Upper lobe of left lung (tissue), 6 donors: ENCODE measurements at places on chromosomes 4 and X. TPM values are rescaled to one million over a fixed set of nuclear protein-coding genes. Genes with fewer than 3 reads are reported as not detected.

DNA sequence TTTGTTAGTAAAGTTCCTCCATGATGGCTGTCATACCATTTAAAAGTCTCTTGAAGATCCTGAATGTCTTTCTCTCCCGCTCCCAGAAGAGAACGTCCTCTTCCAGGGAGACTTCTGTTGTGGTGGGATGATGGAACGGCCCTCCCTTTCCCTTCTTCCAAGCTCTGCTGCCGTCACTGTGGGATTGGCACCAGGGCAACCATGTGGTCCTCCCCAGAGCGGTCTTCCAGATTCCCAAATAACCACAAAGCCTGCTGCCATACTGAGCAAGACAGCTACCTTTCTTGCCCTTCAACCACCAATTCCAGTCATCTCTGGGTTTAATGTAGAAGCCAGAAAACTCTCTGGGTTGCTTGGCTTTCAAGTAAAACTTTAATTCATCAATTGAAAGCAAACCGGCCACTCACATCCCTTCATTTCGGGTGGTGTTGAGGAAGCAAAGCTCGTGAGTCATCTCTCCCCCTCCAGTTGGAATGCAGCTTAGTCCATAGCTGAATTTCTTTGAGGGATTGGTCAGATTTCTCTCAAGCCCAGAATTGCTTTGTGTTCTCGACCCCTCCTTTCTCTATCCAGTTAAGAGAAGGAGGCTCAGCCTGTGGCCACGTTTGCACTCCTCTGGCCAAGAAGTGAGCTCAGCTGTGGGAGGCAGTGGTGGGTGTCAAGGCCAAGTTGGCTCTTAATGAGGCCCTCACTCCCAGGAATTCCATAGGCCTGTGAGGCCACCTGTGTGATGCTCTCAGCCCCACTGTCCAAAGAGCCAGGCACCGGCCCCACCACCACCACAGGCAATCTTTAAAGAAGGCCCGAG, 36.9 kb downstream of the FHDC1 start:
- no peak for DNase-seq

BMX gene
- total RNA-seq: 3.2 TPM

GRCh38 chr4:152480326-152480725, 55.6 kb downstream of the FBXW7 start:
- DNase-seq: no peak

GRCh38 chr4:89640620-89641366, 196.2 kb downstream of the SNCA start:
- no peak for DNase-seq

GRCh38 chrX:144253356-144253755, 369.5 kb downstream of the UBE2NL start:
- no peak for DNase-seq

DNA sequence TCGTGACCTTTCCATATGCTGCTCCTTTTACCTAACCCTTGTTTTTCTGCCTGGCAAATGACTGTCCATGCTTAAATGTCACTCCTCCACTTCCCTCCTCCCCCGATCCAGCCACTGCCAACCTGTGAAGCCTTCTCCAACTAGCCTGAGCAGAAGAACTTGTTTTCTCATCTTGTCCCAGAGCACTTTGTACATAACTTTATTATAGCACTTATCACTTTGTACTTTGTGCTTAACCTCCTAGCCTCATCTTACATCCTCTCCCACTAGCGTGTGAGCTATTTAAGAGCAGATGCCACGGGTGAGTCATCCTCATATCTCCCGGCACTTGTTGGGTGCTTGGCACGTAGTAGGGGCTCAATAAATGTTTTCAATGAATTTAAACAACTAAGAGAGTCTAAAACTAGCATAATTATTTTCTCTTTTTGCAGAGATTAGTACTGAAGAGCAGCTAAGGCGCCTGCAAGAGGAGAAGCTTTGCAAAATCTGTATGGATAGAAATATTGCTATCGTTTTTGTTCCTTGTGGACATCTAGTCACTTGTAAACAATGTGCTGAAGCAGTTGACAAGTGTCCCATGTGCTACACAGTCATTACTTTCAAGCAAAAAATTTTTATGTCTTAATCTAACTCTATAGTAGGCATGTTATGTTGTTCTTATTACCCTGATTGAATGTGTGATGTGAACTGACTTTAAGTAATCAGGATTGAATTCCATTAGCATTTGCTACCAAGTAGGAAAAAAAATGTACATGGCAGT, 46.9 kb downstream of the XIAP start:
- no peak for DNase-seq

DDX60 gene
- 21.6 TPM for total RNA-seq

- no peak for DNase-seq
Observed at GRCh38 chr4:87490664-87491369, 38.4 kb downstream of the SPARCL1 start.

DNA sequence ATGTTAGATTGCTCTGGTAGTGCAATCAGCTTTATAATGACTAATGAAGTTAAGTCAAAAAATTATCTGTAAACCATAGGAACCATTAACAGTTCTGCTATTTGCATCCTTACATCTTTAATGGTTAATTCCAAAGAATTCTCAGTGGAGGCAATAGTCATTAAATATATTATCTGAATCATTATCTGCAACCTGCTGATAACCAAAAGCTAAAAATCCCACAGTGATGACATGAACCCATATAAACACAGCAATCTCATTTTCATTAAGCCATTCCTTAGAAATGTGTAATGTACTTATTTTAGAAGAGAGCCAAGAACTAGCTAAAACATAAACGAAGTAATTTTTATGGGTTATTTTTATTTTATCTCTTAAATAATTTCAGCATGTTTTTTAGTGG, 60.2 kb downstream of the MAGEB16 start:
- no peak for DNase-seq

- no peak for DNase-seq
Observed at GRCh38 chr4:174190832-174191500, 92.5 kb downstream of the FBXO8 start.

GRCh38 chrX:100658941-100659381, 15.0 kb downstream of the SRPX2 start:
- no peak for DNase-seq

DNA sequence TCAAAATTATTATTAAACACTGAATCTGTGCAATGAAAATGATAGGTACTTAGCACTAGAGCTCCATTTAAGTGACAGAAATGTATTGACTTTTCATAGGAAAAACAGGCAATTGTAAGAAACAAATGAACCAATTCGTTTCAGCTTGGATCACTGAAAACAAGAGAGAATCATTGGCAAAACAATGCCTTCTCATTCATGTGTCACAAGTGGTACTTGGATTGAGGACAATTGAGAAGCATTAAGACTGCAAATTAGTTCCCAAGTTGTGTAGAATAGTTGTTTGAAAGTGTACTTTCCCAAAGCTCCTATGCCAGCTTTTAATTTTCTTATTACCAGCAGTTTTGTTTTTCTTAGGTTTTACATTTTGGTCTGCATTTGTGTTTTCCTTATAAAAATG, 20.6 kb downstream of the CNKSR2 start:
- no peak for DNase-seq

GRCh38 chr4:105944540-105944939, 49.3 kb downstream of the NPNT start:
- no peak for DNase-seq

- no peak for DNase-seq
Observed at GRCh38 chr4:39464886-39465501, 6.1 kb downstream of the LIAS start.

- DNase-seq: no peak
Observed at GRCh38 chrX:115679460-115679859, 118.5 kb downstream of the PLS3 start.

- no peak for DNase-seq
Observed at GRCh38 chr4:140944199-140944515, 188.0 kb upstream of the TBC1D9 start.

AMTN gene
- not detected for total RNA-seq

GRCh38 chr4:10506077-10506476, 48.9 kb upstream of the ZNF518B start:
- DNase-seq: no peak
